ENCODE measurements at places on chromosomes 5 and 9.

- DNase-seq = peak; percentile 64
These were observed 169.2 kb downstream of the HSPA4 start for GRCh38 chr5:133220851-133221674.

DNA sequence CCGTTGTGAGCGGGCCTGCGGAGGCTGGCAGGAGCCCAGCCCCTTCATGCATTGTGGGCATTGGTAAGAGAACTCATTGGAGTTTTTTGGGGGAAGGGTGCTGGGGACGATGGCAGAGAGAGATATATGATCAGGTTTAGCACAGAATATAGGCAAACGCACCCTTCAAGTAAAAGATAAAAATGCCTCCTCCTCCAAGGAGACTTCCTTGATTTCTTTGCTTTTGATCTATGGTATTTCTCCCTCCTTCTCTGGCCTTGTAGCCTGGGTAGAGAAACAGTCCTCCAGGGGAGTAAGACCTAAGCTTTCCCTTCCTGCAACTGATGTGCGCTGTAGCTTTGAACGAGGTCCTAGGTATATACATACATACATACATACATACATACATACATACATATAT lies 960 bp upstream of the PPARGC1B start:
- DNase-seq = no peak

DNA sequence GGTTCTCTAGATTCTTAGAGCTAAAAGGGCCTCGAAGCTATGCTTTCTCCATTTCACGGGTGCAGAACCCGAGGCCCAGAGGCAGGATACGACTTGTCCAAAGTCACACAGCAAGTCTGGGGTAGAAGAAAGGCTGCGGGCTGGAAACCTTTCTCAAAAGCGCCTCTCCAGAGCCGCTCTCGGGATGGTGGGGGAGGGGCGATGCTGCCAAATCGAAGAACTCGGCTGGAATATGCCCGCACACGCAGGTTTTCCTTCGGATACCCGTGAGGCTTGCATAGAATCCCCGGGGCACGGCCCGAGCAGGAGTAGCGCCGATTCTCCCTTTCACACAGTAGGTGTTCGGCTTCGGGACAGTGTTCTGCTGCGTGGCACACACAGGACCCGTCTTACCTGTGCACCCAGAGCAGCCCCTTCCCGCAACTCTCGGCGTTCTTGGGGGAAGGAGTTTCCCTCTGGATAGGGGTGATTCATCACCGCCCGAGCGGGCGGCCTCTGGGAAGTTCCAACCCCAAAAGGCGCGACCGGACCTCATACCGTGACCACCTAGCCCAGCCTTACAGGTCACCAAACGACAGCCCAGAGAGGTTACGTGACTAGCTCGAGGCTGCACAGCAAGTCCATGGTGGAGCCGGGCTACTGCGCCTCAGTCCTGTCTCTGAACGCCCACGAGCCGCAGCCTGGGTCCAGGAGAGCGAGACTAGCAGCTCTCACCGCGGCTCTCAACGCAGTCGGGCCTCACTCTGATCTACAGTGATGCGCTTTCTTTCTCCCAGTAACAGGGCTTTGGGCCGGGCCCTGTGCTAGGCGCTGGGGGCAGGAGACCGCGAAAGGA lies 4.1 kb downstream of the PAX5 start:
- no peak for DNase-seq

DNA sequence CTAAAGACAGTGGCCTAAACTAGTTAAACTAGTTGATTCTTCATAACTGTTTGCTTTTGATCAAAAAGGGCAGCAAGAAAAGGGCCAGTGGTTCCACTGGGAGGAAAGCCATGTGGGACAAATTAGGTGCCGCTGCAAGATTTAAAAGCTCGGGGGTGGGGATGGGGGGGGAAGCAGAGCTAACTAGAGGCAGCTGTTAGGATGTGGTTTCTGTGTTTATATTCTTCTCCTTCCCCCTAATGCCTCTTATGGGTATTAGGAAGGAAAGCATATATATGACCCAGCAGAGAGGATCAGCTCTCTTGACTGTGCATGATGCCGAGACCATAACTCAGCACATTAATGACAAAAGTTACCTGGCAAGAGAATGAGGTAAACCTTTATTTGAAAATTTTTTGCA lies 65.7 kb downstream of the EFNA5 start:
- DNase-seq = no peak

DNA sequence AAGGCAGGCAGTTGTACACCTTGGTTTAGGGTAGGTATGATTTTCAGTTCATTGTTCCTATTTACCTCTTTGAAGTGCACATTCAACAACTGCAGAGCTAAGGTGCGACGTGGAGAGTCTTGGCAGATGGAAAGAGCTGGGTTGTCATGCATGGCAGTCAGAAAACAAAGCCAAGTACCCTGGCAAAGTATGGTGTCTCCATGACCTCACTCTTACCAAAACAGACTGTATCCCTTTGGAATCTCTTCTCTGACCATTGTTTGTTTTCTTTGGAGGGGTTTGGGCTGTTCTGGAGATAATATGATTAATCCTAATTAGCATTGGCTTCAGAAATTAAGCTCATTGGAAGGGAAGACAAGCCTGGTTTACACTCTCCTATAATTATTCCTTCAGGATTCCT lies 665.7 kb downstream of the DNAH5 start:
- no peak for DNase-seq

GRCh38 chr5:158056130-158056825 lies 197.3 kb upstream of the CLINT1 start:
- DNase-seq = no peak
